ENCODE measurements at places on chromosomes 1 and 21. TPM values are rescaled to one million over a fixed set of nuclear protein-coding genes. Genes with fewer than 3 reads are reported as not detected.

Gene RGS7
- not detected for total RNA-seq

Gene NR1I3
- 0.26 TPM for total RNA-seq

Gene KRTAP13-2
- not detected for total RNA-seq

Gene LRP8
- total RNA-seq, result 31.8 TPM

Gene OR2T2
- not detected for total RNA-seq

Gene ERMAP
- 3.8 TPM for total RNA-seq

Gene TEDDM1
- total RNA-seq, result not detected

Gene C1orf94
- not detected for total RNA-seq

Gene SPRR2G
- not detected for total RNA-seq

Gene GBP4
- not detected for total RNA-seq

Gene CFAP74
- total RNA-seq, result not detected

Gene SHCBP1L
- total RNA-seq, result not detected

Gene GPR3
- 2.0 TPM for total RNA-seq

Gene HSD3B1
- total RNA-seq, result not detected

Gene KRTAP10-12
- total RNA-seq, result not detected

Gene HFM1
- total RNA-seq, result not detected

Gene PTPRC
- total RNA-seq, result not detected

Gene ZSCAN20
- 1.7 TPM for total RNA-seq

Gene RNU1-3
- not detected for total RNA-seq

Gene CDK11A
- total RNA-seq, result 23.5 TPM

Gene TSPEAR
- not detected for total RNA-seq

Gene EVA1C
- total RNA-seq, result 53.0 TPM

Gene ASPM
- 17.7 TPM for total RNA-seq

Gene NUDT4B
- 1.2 TPM for total RNA-seq

Gene PRELP
- not detected for total RNA-seq

Gene CDC14A
- 2.6 TPM for total RNA-seq

Gene C1orf146
- total RNA-seq, result not detected

Gene STPG1
- total RNA-seq, result 7.7 TPM

Gene SPRR4
- total RNA-seq, result not detected

Gene LCE2C
- total RNA-seq, result not detected
